ENCODE measurements at places on chromosomes 5 and 9.

- no peak for DNase-seq
These were observed 275.2 kb downstream of the MSX2 start for GRCh38 chr5:174999581-174999980.

DNA sequence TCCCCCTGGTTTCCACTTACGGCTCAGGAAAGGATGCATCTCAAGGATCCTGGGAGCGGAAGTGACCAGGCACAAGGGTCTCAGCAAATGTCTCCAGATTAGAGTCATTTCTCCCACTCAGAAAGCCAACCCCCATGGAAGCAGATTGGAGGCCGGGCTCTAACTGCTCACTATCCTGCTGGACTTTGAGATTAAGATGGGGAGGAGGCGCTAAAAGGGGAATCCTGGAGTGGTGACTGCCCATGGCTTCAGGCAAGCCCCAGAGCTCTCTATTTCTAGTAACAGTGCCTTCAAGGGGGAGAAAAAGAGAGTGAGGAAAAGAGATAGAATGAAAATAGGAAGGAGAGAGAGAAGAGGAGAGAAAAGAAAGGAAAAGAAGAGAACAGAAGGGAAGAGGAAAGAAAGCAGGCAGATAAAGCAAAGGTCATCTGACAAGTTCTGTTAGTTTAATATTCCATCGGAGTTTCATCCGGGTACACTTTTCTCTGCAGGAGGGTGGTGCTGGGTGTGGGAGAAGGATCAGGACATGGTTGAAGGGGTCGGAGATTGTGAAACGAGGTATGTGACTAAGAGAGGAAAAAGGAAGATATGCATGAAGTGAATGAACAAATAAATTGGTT, at the start of gene AGXT2:
Gene AGXT2 (minus strand): TSS at position 165 of the 620 bp plus-strand sequence. CDS start 57 bp downstream, at position 108.
- DNase-seq, result no peak

- DNase-seq, result peak; percentile 77
These were observed 146.6 kb downstream of the SEC61B start for GRCh38 chr9:99368341-99369326.

GRCh38 chr5:57476601-57477056, 6.0 kb downstream of the ACTBL2 start:
- peak; percentile 11 for DNase-seq

DNA sequence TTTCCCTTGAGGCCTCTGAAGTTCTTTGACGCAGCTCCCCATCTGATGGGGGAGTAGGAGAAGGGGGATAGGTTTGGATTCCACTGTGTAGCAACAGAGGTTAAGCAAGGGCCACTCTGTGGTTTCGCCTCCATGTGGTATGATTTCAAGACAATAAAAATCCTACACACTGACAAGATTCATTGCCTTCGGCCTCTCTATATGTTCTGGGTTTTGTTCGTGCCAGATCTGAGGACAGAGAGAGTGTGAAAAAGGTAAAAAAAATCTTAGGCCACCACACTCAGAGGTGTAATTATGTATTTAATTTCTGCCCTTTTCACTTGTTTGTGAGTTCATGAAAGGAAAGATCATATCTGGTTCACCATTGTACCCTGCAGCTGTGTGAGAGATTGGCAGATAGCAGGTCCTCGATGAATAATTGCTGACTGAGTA, 715.2 kb upstream of the ZNF608 start:
- DNase-seq, result no peak

DNA sequence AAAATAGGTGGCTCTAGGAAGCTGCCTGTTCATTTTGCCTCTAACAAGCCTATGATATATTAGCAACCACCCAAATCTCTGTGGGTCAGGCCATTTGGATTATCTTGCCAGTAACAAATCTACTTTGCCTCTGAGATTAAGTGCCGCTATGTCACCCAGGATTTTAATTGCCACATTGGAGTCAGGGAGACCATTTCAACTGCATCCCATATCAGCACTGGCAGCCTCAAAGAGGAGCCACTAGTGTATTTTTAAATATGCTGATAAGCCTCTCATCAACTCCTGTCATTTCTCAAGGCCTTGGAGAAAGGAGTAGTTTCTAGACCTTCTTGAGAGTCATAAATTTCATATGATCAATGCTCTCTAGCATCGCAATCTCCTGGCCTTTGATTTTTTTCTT, 12.1 kb upstream of the ADAMTS19 start:
- no peak for DNase-seq

DNA sequence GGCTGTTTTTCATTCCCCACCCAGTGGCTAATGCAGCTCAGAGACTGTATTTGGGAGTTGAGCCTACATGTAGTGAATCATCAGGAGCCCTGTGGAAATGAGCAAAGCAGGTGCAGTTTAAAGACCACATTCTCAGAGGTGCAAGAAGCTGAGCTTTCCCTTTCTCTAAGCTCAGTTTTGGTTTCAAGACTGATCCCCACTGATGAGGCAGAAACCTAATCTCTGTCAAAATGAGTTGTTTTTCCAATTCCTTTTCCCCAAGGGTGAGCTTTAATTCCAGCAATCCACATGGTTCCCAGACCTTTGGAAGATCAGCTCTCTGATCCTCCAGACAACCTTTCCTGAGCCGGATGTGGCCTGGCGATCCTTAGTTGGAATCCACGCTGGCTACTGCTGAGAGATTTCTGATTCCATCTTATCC, 420.5 kb downstream of the EBF1 start:
- no peak for DNase-seq

- DNase-seq, result peak; percentile 36
These were observed 5.8 kb upstream of the ACTBL2 start for GRCh38 chr5:57488215-57488955.

DNA sequence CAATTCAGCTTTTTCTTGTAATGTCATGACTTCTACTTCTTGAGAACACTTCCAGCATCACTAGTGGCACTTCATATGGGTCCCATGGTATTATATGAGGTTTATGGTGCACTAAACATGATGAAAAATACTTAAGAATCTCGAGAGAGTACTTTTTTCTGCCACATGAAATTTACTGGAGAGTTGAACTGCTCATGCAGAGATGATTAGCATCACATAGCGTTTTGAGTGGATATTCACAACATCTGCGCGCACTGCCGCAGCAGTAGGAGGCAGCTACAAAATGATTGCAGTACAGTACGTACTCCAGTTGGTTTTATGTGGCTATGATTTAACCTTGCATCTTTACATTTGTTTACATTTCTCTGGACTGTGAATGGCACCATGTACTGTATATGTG, 14.7 kb downstream of the RAD1 start:
- DNase-seq, result no peak

DNA sequence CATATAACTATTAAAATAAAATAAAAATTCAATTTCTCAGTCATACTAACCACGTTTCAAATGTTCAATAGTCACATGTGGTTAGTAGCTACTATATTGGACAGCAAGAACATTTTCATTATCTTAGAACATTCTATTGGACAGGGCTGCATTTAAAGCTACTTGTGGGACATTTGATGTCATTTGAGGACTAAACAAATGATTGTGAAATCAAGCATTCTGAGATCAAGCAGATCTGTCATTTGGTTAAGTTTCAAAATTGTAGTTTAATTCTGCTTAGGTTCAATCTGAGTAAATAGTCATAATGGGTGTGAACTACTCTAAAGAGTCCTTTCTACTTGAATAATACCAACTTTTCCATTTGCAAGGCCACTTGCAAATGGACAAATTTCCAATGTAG, 226.9 kb upstream of the C9orf72 start:
- no peak for DNase-seq

All from fibroblast of skin of scalp (primary cell).